ENCODE measurements at places on chromosomes 12 and 14. TPM values are rescaled to one million over a fixed set of nuclear protein-coding genes. Genes with fewer than 3 reads are reported as not detected.

PPP1R36 gene
- total RNA-seq: not detected

LALBA gene
- total RNA-seq: not detected

- H3K27me3 ChIP-seq: no peaks in the 10 kb centered on the region
- DNase-seq: no peak
- H3K36me3 ChIP-seq: no peaks in the 10 kb centered on the region
- no peaks in the 10 kb centered on the region for H3K4me1 ChIP-seq
Observed at GRCh38 chr12:131383291-131383690, 327.6 kb upstream of the SFSWAP start.

DNA sequence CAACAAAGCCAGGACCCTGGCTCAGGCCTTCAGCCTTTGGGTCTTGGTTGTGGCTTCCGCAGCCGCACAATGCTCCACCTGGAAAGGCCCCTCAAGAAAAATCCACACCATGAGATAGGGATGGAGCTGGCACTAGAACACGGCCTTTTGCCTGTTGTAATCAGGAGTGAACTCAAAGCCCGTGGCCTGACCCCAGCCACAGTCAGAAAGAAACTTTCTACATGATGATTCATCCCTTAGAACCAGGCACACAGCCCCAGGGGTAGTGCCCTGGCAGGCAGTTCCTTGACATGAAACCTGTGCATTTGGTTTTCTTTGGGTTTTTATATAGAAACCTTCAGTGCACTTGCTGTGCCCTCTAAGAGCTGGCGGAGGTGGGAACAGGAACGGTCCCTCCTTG, 5.1 kb downstream of the CLMN start:
- DNase-seq: peak; percentile 4
- no peak overlapping the region for H3K4me3 ChIP-seq
- H3K27me3 ChIP-seq: peaks cover 5% of the 10 kb centered on the region
- peaks cover 11% of the 10 kb centered on the region for H3K4me1 ChIP-seq
- H3K36me3 ChIP-seq: no peaks in the 10 kb centered on the region

DNA sequence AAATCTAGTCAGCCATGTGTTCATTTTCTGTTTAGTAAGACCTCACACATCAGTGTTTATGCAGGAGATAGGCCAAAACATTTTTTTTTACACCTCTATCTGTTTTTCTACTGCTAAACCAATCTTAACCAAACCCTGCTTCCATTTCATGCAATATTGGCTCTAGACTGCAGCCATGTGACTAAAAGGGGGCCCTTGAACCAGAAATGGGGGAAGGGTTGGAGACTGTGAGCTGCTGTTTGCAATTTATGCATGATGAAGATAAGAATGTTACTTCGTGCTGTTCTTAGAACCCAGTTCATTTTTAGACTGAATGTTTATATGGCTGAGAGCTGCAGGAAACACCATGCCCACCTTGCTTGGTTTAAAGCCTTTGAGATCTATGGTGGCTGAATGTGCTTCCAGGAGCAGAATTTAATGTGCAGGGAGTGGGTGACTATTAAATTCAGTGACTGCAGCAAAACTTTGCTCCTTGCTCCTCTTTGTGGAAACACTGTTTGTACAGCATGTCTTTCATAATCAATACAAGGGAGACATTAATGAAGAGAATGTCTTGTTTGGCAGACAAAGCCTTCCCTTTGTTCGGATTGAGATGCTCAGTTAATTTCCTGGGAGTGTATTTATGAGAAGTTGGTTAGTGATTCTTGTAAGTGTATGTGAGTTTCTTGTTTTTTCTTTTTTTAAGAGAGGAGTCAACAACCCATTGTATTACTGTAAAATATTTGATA, 53.6 kb downstream of the CHST11 start:
- H3K4me1 ChIP-seq: peaks cover 54% of the 10 kb centered on the region
- peaks cover 9% of the 10 kb centered on the region for H3K36me3 ChIP-seq

DNA sequence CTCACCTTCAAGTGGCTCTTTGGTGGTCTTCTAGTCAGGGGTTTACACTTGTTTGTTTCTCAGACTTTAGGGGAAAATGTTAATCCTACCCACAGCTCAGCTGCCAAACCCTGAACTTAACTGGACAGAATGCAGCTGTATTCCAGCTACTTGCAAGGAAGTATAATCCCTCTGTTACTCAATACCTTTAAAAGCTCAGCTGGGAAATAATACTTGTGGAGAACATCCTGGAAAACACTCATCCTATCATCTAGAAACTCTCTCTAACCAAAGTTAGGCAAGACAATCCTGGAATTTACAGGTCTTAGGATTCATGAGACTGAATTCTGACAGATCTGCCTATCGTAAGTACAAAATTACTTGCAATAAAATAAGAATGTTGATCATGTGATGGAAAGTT, 404.1 kb downstream of the ADAMTS20 start:
- H3K27ac ChIP-seq: no peak overlapping the region
- H3K4me1 ChIP-seq: no peaks in the 10 kb centered on the region
- no peak for DNase-seq
- no peak overlapping the region for H3K4me3 ChIP-seq
- H3K27me3 ChIP-seq: no peaks in the 10 kb centered on the region

KRT72 gene
- 1.3 TPM for total RNA-seq

DNA sequence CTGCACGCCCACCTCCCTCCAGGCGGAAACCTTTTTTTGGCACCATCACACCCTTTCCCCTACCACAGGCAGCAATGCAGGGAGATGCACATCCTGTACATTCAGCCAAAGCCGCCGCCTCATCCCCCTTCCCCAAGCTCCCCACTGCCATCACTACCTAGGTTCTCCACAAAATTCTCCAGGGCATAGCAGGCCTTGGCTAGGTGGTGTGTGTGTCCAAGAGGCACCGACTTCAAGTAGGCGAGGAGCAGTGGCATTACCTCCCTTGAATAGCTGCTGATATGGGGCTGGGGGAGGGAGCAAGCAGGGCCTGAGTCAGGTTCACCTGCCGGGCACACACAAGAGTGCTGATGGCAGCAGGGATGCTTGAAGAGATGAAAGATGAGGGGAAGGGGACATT, 3.6 kb downstream of the IPO4 start:
- no peak overlapping the region for H3K27ac ChIP-seq
- H3K36me3 ChIP-seq: peaks cover 38% of the 10 kb centered on the region
- H3K4me1 ChIP-seq: peaks cover 18% of the 10 kb centered on the region
- H3K27me3 ChIP-seq: no peaks in the 10 kb centered on the region
- DNase-seq: no peak
- no peak overlapping the region for H3K4me3 ChIP-seq

DTX3 gene
- total RNA-seq: 31.2 TPM

ASPG gene
- total RNA-seq: not detected

DNA sequence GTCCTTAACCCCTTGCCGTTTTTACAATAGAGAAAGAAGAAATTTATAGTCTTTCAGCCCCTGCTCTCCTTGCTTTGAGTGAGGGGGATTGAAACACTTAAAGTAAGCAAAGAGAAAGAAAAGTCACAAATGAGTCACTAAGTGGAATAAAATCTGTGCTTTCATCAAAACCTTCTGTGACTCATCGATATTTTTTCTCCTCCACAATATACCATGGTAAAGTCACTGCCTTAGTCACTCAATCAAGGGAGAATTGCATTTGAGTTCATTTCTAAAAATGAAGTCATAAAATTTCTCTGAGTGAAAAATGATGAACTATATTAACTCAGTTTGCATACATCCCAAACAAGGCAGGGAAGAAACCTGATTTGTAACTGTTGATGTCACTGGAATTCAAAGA, 470.3 kb downstream of the FOXG1 start:
- no peak overlapping the region for H3K4me3 ChIP-seq
- H3K27ac ChIP-seq: no peak overlapping the region
- DNase-seq: no peak
- H3K4me1 ChIP-seq: no peaks in the 10 kb centered on the region

DNA sequence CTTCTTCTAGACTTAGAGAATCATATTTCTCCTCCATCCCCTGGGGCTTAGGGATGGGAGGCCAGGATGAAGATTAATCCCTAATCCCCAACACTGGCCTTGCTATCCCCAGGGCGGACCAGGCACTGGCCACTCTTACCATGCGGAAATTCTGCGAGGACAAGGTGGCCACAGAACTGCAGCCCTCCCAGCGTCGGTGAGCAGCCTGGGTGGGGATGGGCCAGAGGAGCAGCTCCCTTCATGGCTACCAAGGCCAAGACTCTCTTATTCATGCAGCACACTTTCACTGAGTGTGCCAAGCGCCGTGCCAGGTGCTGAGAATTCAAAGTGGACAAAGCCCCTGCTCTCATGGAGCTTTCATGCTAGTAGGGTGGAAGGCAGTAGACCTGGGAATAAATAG, 7.0 kb downstream of the TNS2 start:
- H3K4me3 ChIP-seq: no peak overlapping the region
- H3K4me1 ChIP-seq: peaks cover 17% of the 10 kb centered on the region
- DNase-seq: no peak
- no peaks in the 10 kb centered on the region for H3K36me3 ChIP-seq

GRCh38 chr12:69534389-69534822, 50.9 kb upstream of the CCT2 start:
- H3K27ac ChIP-seq: no peak overlapping the region
- H3K4me1 ChIP-seq: no peaks in the 10 kb centered on the region
- DNase-seq: no peak
- H3K27me3 ChIP-seq: no peaks in the 10 kb centered on the region
- no peak overlapping the region for H3K4me3 ChIP-seq
- peaks cover 10% of the 10 kb centered on the region for H3K36me3 ChIP-seq

GRCh38 chr12:132729541-132730320, 19.1 kb downstream of the PGAM5 start:
- H3K4me1 ChIP-seq: no peaks in the 10 kb centered on the region
- no peak for DNase-seq
- H3K36me3 ChIP-seq: peaks cover 79% of the 10 kb centered on the region

DNA sequence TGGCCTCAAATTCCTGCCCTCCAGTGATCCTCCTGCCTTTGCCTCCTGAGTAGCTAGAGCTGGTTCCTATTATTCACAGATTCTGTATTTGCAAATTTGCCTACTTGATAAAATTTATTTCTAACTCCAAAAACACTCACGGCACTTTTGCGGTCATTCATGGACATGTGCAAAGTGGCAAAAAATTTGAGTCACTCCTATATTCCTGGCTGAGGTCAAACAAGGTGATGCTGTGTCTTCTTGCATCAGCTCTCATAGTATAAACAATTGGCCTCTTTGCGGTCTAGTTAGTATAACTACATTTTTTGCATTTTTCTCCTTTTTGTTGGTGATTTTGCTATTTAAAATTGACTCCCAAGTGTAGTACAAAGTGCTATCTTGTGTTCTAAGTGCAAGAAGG, 24.7 kb downstream of the ATF1 start:
- H3K36me3 ChIP-seq: peaks cover 11% of the 10 kb centered on the region
- DNase-seq: no peak
- H3K27ac ChIP-seq: no peak overlapping the region
- H3K4me3 ChIP-seq: no peak overlapping the region
- peaks cover 11% of the 10 kb centered on the region for H3K4me1 ChIP-seq
- H3K27me3 ChIP-seq: no peaks in the 10 kb centered on the region

NTS gene
- not detected for total RNA-seq

ADAM20 gene
- total RNA-seq: 0.72 TPM

Data from CD4-positive, CD25-positive, alpha-beta regulatory T cell (primary cell).